AG08396 (cell line): ENCODE measurements at places on chromosomes 13 and 19.

GRCh38 chr13:84243340-84243739 is 361.1 kb upstream of the SLITRK1 start:
- no peak for DNase-seq

DNA sequence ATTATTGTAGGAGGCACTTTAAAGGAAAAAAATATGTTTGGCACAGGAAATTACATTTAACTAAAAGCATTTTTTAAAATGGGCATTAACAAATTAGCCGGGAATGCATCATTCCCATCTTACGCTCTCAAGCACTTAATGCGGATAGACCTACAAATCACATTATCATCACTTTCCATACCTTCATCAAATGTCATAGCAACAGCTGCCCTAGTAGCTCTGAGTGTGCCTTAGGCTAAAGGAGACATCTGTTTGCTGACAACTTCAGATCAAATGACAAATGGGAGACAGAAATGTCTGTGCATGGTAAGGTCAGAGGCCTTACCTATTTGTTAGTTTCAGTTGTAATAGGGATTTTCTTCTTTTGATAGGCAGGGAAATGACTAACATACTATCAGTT is 773.2 kb upstream of the SLC10A2 start:
- DNase-seq: no peak

GRCh38 chr19:14119644-14120496 is 2.3 kb upstream of the PRKACA start:
- DNase-seq: no peak

- DNase-seq: no peak
Measured at GRCh38 chr19:40413291-40413845, at the start of gene PRX. Gene PRX, minus strand, starts transcription at chr19:40413378. Its CDS starts 5,446 bp downstream, at chr19:40407932.

- DNase-seq: no peak
Measured at GRCh38 chr13:84654654-84655275, 772.5 kb upstream of the SLITRK1 start.

DNA sequence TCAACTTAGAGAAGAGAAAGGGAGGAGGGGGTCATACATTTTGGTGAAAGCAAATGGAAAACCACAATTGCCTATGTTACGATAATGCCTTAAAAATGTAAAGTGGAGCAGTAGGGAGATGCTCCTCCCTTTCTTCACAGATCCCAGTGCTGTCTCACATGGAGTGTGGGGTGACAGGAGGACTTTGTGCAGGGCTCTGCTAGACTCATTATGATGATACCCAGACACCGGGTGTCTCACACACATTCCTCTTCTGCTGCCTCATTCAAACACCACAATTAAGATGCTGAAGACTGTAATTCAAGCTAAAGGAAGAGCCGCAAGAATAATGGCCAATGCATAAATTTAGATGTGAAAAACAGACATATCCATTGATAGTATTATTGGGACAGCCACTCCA is 150.6 kb downstream of the LHFPL6 start:
- no peak for DNase-seq

GRCh38 chr13:48110132-48110868 is 15.4 kb upstream of the MED4 start:
- DNase-seq: no peak

- no peak for DNase-seq
Measured at GRCh38 chr13:23622985-23623384, 52.8 kb downstream of the TNFRSF19 start.
